Lower lobe of right lung (tissue), 2 donors: ENCODE measurements at places on chromosomes 16 and 17. TPM values are rescaled to one million over a fixed set of nuclear protein-coding genes. Genes with fewer than 3 reads are reported as not detected.

DNA sequence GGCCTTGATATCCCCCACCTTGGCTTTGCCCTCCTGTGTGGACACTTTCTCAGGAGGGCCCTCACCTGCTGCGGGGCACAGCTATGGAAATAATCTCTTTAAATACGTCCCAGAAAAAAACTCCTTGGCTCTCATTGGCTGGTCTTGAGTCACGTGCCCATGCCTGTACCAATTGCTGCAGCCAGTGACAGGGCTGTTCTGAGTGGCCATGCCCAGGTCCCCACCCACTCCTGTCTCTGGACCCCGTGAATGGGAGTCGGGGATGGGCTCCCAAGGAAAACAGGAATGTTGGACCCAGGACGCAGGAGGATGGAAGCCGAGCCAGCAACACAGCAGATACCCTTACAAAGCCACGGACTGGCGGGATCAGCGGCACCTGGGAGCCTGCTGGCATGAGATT, 53.1 kb upstream of the CDR2 start:
- peaks cover 52% of the 10 kb centered on the region for H3K36me3 ChIP-seq
- H3K27ac ChIP-seq, result no peak overlapping the region
- no peak overlapping the region for H3K4me3 ChIP-seq
- H3K4me1 ChIP-seq, result peaks cover 17% of the 10 kb centered on the region

- no peak overlapping the region for H3K4me3 ChIP-seq
- no peaks in the 10 kb centered on the region for H3K36me3 ChIP-seq
- H3K4me1 ChIP-seq, result no peaks in the 10 kb centered on the region
- no peak overlapping the region for H3K27ac ChIP-seq
- peaks cover 58% of the 10 kb centered on the region for H3K27me3 ChIP-seq
These were observed 48.4 kb upstream of the ACSF3 start for GRCh38 chr16:89045181-89045815.

- no peak overlapping the region for H3K27ac ChIP-seq
- no peaks in the 10 kb centered on the region for H3K4me1 ChIP-seq
- no peaks in the 10 kb centered on the region for H3K36me3 ChIP-seq
- no peaks in the 10 kb centered on the region for H3K27me3 ChIP-seq
- no peak for DNase-seq
These were observed 52.1 kb downstream of the CDH11 start for GRCh38 chr16:65069766-65070165.

- peaks cover 65% of the 10 kb centered on the region for H3K4me1 ChIP-seq
- no peaks in the 10 kb centered on the region for H3K36me3 ChIP-seq
- peak overlapping the region; percentile 93 for H3K27ac ChIP-seq
These were observed 507 bp downstream of the FHOD1 start for GRCh38 chr16:67246756-67247191.

DNA sequence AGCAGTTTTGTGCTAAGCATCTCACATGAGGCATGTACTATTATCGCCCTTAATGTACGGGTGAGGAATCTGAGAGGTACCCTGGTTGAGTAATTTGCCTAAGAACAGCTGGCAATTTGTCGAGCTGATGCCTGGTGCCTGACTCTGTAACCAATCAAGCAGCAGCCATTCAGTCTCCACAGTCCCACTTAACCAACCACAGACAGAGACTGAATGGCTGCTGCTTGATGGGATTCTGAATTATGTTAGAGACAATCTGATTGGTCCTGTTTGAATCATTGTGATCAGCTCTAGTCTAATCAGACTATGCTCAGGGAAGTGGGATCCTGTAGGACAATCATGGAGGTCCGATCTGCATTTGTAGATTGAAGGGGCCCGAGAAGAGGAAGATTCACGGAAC, 447.0 kb downstream of the SHISA9 start:
- no peaks in the 10 kb centered on the region for H3K4me1 ChIP-seq
- H3K36me3 ChIP-seq, result no peaks in the 10 kb centered on the region
- no peaks in the 10 kb centered on the region for H3K27me3 ChIP-seq
- H3K27ac ChIP-seq, result no peak overlapping the region
- H3K4me3 ChIP-seq, result no peak overlapping the region

DNA sequence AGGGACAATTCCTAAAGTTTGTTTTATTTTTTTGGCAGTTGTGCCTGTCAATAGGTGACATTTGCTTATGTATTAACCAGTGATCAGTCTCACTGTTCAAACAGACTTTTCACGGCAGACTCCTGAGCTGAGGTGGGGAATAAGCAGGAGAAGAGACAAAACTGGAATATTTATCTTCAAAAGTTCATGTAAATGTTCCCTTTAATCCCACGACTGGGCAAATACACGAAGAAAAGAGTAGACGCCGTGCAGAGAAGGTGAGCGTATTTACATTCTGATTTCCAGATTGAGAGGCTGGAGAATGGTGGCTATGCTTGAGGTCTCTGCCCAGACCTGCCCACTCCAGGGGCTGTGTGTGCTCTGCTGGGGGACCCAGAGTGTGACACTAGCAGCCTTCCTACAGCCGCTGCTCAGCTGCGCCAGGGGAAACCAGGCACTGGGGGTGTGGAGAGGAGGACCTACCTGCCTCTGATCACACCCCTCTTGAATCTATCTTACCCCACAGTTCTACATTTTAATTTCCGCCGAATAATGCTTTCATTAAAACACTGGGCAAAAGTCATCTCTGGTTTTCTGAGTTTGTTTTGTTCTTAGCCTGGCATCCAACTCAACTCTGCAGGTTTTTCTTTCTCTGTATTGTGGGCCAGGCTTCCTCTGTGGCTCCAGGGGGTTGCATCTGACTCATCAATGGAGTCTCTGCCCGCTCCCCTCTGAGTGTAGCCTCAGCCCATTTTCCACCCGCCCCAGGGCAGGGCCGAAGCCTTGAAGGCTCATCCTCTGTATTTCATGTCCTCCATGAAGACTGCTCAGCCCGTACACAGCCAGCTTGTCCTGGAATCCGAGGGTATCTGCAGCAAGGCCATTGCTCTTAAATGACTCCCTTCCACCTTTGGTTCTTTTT, 237.1 kb downstream of the NTN1 start:
- no peaks in the 10 kb centered on the region for H3K27me3 ChIP-seq
- no peaks in the 10 kb centered on the region for H3K36me3 ChIP-seq
- no peak overlapping the region for H3K27ac ChIP-seq
- no peak overlapping the region for H3K4me3 ChIP-seq

DNA sequence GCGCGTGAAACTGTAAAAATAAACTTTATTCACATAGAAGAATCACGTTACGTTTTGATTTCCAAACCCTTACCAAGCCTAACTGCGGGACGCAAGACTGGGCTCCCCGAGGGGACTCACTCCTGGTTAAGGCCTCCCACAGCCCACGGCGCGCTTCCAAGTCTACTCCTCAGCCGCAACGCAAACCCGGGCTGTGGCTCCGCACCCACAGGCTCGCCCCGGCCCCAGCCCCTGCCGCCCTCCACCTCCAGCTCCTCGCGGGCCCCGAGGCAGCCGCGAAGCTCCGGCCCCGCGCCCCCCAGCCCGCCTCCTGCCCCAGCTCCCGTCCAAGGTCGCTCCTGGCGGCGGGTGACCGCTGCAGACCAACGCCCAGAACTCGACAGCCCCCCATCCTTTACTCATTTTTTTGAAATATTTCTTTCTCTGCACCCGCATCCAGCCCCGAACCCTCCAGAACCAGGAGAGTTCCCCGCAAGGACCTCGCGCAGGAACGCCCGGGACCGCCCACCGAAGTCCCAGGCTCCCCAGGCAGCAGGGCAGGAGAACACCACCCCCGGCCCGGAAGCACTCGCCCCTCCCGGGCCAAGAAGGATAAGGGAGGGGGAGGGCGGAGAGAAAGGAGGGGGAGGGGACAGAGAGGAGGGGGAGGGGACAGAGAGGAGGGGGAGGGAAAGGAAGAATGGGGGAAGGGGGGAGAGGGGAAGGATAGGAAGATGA, 912 bp downstream of the USP22 start:
- peak overlapping the region; percentile 93 for H3K4me3 ChIP-seq
- H3K27ac ChIP-seq, result peak overlapping the region; percentile 100
- DNase-seq, result peak; percentile 90
- no peaks in the 10 kb centered on the region for H3K27me3 ChIP-seq
- H3K4me1 ChIP-seq, result peaks cover 47% of the 10 kb centered on the region

- H3K4me1 ChIP-seq, result no peaks in the 10 kb centered on the region
- H3K36me3 ChIP-seq, result peaks cover 24% of the 10 kb centered on the region
- no peak for DNase-seq
- H3K4me3 ChIP-seq, result no peak overlapping the region
- H3K27me3 ChIP-seq, result no peaks in the 10 kb centered on the region
These were observed 55.8 kb downstream of the ACTG1 start for GRCh38 chr17:81456798-81457197.

GRCh38 chr17:57004944-57005579, 27.1 kb downstream of the SCPEP1 start:
- H3K27ac ChIP-seq, result no peak overlapping the region
- peaks cover 3% of the 10 kb centered on the region for H3K4me1 ChIP-seq
- H3K27me3 ChIP-seq, result no peaks in the 10 kb centered on the region

- no peak overlapping the region for H3K4me3 ChIP-seq
- H3K27me3 ChIP-seq, result no peaks in the 10 kb centered on the region
- no peak overlapping the region for H3K27ac ChIP-seq
- no peaks in the 10 kb centered on the region for H3K36me3 ChIP-seq
These were observed 46.1 kb upstream of the NLK start for GRCh38 chr17:27996202-27997043.

GRCh38 chr17:72804949-72805707, 287.4 kb downstream of the SLC39A11 start:
- no peaks in the 10 kb centered on the region for H3K27me3 ChIP-seq
- H3K4me1 ChIP-seq, result no peaks in the 10 kb centered on the region
- no peak overlapping the region for H3K27ac ChIP-seq
- no peak overlapping the region for H3K4me3 ChIP-seq
- DNase-seq, result no peak

DNA sequence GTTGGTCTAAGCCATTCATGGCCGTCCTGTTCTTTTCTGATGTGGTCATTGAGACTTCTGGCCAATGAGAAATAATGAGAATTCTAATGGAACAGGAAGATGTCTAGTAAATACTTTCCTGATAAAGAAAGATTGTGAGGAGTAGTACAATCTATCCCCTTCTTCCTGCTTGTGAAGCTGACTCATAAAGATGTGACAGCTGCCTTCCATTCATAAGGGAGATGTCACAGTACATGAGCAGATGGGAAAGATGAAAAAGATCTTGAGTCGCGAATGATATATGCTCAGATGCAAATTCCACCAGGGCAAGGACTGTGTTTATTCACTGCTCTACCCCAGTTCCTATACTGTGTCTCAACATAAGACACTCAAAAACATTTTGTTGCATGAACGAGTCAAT, 111.7 kb upstream of the FOXF1 start:
- no peak for DNase-seq
- no peak overlapping the region for H3K27ac ChIP-seq
- H3K36me3 ChIP-seq, result no peaks in the 10 kb centered on the region
- no peak overlapping the region for H3K4me3 ChIP-seq

DNA sequence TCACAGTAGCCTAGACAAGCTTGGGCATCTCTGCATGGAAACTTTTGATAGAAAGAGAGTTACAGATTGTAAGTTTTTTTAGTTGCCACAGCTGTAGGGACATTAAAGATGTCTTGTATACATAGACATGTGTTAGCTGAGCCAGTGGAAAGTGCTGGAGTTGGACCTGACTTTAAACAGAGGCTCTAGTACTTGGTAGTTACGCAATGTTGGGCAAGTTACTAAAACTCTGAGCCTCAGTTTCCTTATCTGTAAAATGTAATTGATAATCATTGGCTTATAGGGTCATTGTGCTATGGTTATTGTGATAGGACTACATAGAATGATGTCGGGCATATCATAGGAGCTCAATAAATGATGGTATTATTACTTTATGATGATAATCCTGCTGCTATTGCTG, 225.8 kb upstream of the CPHXL start:
- H3K36me3 ChIP-seq, result no peaks in the 10 kb centered on the region
- no peaks in the 10 kb centered on the region for H3K27me3 ChIP-seq
- DNase-seq, result no peak
- no peaks in the 10 kb centered on the region for H3K4me1 ChIP-seq

- H3K4me3 ChIP-seq, result no peak overlapping the region
- DNase-seq, result no peak
- H3K27me3 ChIP-seq, result no peaks in the 10 kb centered on the region
- H3K4me1 ChIP-seq, result no peaks in the 10 kb centered on the region
These were observed 116.2 kb upstream of the ELAC2 start for GRCh38 chr17:13134076-13134475.

GRCh38 chr16:29849505-29849904, 13.5 kb downstream of the CDIPT start:
- H3K36me3 ChIP-seq, result peaks cover 41% of the 10 kb centered on the region
- DNase-seq, result no peak
- H3K4me1 ChIP-seq, result peaks cover 23% of the 10 kb centered on the region
- H3K4me3 ChIP-seq, result no peak overlapping the region
- no peaks in the 10 kb centered on the region for H3K27me3 ChIP-seq

GRCh38 chr16:3063625-3064386, 1.6 kb upstream of the IL32 start:
- peaks cover 35% of the 10 kb centered on the region for H3K4me1 ChIP-seq
- no peak overlapping the region for H3K27ac ChIP-seq
- no peaks in the 10 kb centered on the region for H3K27me3 ChIP-seq
- peaks cover 4% of the 10 kb centered on the region for H3K36me3 ChIP-seq

DNA sequence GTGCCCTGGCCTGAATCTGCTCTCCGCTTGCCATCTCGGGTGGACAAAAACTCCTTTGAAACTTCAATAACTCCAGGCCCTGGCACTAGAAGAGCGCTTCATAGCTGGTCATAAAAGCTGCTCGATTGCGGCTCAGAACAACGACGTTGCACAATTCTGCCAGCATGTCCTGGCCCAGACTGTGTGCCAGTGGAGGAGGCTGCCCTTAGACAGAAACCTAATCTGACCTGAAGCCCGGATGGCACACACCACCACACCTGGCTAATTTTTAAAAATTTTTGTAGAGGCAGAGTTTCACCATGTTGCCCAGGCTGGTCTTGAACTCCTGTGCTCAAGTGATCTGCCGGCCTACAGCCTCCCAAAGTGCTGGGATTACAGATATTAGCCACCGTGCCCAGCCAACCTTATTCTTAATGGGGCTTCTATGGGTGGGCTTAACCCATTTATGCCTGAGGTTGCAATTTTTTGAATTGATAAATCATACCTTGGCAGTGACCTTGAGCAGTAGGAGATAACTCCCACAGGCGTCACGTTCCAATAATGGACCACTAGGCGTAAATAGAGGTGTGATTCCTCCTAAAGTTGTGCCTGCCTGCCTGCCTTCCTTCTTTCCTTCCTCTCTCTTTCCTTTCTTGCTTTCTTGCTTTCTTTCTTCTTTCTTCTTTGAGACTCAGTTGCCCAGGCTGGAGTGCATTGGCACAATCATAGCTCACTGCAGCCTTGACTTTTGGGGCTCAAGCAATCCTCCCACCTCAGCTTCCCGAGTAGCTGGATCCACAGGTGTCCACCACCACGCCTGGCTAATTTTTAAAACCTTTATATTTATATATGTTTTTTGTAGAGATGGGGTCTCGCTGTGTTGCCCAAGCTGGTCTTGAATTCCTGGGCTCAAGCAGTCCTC, 1.1 kb upstream of the PPL start:
- H3K36me3 ChIP-seq, result no peaks in the 10 kb centered on the region
- H3K4me3 ChIP-seq, result peak overlapping the region; percentile 71
- H3K27me3 ChIP-seq, result peaks cover 22% of the 10 kb centered on the region
- DNase-seq, result peak; percentile 70
- peaks cover 32% of the 10 kb centered on the region for H3K4me1 ChIP-seq

Gene FBXW10
- total RNA-seq, result 0.27 TPM

Gene SSH2
- 105 TPM for total RNA-seq

Gene PSMC3IP
- 4.8 TPM for total RNA-seq

Gene HSF4
- total RNA-seq, result 76.3 TPM

Gene SPNS1
- total RNA-seq, result 77.5 TPM

Gene SARM1
- 14.1 TPM for total RNA-seq

Gene SRL
- 1.4 TPM for total RNA-seq

Gene TRPV3
- total RNA-seq, result 0.68 TPM

Gene TOX3
- 4.1 TPM for total RNA-seq

Gene OR4D1
- not detected for total RNA-seq

Gene PPY
- not detected for total RNA-seq

Gene PRM2
- total RNA-seq, result not detected

Gene MYH2
- 0.06 TPM for total RNA-seq

Gene SLC52A1
- total RNA-seq, result 0.86 TPM

Gene PRPSAP1
- 70.4 TPM for total RNA-seq
